ENCODE measurements at places on chromosomes 16 and 17.

DNA sequence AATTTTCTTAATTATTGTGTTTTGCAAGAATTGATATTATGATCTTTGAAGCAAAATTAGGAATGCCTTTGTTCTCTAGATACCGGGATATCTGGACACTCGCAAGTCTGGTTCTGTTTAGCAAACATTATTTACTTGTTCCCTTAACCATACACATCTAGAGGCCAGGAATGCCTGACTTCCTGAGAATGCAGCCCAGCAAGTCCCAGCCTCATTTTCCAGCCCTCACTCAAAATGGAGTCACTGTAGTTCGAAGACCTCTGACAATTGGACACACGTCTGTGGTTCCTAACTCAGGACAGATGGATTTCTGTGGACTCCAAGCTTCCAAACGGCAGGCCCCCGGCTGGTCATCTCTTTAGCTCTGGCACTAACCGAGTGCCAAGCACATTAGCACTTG is 355.4 kb upstream of the RBFOX1 start:
- no peak for DNase-seq

GRCh38 chr16:19085679-19086200 is 18.3 kb downstream of the COQ7 start:
- DNase-seq: no peak

DNA sequence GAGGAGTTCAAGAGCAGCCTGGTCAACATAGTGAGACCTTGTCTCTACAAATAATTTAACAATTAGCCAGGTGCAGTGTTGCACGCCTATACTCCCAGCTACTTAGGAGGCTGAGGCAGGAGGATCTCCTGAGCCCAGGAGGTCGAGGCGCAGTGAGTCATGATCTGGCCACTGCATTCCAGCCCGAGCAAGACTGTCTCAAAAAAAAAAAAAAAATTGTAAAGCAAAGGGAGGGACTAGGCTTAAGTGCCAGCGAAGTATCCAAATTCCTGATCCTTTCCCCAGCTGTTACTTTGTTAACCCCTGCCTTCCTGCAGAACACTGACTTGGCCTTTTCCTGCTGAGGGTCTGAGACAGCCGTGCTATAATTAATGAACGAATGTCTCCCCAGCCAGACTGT is 2.7 kb downstream of the GDPD3 start:
- DNase-seq: no peak

DNA sequence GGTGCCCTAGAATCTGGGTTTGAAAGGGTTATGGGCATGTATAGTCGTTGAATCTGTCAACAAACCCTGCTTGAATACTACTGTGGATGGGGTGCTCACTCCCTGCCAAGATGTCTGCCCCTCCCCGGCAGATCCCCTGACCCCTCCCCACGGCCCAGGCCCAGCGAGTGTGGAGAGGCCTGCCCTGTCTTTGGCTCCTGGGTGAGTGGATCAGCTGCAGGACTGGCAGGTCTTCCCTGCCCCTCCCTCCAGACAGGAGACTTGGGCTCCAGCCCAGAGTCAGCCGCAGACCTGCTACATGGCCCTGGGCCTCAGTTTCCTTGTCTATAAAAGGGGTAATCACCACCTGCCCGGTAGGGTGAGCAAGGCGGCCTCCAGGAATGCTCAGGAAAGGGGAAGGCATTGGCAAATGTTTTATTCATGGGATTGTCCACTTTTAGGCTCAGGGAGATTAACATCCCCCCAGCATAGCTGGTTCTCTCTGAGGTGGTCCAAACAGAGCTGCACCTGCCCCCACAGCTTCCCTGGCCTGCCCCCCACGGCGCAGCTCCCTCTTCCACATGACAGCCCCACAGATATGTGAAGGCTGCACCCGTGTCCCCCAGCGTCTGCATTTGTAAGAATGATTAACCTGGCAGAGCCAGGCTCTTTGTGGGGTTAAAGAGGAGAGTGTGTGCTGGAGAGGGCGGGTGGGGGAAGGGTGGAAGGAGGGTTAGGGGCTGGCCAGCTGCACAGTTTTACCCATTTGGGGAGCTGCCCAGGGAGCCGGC is 18.5 kb upstream of the SPNS2 start:
- no peak for DNase-seq

DNA sequence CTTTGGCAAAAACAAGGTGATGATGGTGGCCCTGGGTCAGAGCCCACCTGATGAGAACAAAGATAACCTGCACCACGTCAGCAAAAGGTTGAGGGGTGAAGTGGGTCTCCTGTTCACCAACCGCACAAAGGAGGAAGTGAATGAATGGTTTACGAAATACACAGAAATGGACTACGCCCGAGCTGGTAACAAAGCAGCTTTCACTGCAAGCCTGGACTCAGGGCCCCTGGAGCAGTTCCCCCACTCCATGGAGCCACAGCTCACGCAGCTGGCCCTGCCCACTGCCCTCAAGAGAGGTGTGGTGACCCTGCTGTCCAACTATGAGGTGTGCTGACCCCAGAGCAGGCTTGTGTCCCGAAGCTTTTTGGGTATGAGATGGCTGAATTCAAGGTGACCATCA is 29.7 kb upstream of the DLX4 start:
- no peak for DNase-seq

DNA sequence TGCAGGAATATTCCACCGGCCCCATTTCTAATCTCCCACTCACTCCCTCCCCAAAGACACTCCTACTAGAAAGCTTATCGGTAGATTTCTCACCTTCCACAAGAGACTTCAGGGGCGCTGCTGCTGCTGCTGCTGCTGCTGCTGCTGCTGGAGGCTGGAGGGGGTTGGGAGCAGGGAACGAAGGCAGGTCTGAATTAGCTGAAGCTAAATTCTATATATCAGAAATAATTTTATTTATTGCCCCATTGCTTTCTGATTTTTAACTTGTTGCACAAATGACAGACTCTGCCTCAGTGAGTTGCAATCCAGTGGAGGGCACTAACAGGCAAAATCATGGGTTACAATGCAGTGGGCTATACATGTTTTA is 25.8 kb upstream of the HLF start:
- DNase-seq: peak; percentile 17

GRCh38 chr17:40961591-40961990 is 5.2 kb downstream of the KRT39 start:
- DNase-seq: no peak

DNA sequence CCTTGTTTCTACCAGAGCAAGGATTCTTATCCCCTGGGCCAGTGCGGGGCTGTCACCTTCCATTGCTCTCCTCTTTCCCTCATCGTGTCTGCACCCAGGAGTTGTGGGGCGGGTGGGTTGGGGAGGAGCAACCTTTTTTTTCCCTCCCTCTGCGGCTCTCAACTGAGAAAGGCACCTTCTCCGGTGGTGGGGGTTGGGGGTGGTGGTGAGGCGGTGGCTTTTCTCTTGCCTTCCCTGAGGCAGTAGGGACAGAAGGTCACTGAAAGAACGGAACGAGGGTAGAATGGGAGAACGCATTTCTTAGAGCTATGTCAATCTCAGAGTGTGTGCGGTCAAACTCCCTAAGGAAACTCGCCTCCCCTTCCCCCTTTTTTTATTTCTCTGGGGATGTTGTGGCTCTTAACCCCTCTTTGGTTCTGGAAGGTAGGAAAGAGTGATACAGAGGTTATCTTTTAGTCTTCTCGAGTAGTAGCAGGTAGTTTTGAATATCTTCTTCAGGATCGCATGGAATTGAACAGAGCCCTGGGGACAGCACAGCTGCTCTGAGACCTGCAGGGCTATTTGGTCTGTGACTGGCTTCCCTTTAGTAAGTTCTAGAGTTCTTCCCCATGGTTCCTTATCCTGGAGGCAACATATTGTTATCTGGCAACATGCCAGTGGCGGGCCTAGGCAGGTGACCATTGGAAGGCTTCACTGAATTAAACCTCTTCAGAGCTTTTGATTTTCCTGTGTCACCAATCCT is 994 bp downstream of the CLTC start:
- DNase-seq: peak; percentile 67

DNA sequence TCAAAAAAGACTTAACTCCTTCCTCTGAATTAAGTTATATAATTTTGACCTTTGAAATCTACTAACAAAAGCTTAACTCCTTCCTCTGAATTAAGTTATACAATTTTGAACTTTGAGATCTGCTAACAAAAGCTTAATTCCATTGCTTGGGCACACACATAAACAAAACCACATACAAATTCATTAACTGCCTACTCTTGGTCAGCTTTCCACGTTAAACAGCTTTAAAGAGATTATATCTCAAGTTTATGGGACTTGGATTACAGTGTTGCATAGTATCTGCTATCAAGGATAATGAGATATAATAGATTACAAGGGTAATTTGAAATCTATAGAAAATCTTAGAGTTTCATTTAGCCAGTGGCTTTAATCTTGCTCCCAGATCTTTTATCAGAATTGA is 23.5 kb downstream of the COX10 start:
- no peak for DNase-seq

DNA sequence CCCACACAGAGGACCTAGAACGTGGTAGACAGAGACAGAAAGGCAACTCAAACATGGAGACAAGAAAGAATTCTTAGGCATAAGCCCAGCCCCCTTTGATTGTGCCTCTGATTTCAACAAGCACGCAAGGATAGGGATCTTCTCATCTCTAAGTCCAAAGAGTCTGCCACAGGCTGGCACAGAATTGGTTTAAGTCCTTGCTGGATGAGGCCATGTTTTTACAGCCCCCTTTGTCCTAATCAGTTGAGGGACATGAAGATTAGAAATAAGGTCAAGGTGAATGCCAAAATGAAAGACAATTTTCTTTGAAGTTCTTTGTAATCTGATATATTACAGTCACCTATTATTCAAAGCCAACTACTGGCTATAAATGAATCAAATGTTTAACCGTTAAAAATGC is 68.0 kb upstream of the ATP2A3 start:
- no peak for DNase-seq

DNA sequence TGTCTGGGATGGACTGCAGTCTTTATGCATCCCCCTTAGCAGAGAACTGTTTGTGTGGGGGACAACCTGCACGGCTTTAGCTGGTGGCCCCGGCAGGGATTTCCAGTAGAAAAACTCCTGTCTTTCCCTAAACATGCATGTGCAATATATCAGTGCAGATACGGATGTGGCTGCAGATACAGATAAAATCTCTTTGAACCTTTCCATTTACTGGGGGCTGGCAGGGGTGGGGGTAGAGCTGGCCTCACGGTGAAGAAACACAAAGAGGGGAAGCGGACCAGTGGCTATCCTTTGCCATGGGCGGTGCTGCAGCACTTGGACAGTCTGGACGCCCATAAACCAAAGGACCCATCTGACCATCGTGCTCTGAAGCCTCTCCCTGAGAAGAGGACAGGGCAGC is 201.3 kb downstream of the ZFHX3 start:
- no peak for DNase-seq

DNA sequence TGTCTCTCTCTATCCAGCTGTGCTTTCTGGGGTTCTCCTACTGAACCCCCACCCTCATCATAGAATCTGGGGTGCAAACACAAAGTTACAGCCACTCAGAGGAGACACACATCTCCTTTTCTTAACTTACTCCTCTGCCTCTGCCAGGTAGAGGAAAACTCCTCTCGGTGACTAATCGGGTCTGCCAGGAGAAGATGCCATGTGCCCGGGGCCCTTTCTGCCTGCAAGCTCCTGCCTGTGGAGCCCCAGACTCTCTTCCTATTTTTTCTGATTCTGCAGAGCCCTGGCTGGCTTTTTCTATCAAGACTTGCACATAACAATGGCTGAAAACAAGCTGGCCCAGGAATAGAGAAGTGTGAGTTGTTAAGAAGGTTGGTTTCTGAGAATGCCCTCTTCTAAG is 10.4 kb downstream of the SLC6A4 start:
- DNase-seq: no peak

- no peak for DNase-seq
Measured at GRCh38 chr16:185691-186090, 5.4 kb downstream of the HBQ1 start.

GRCh38 chr17:57391076-57391825 is 134.9 kb downstream of the MSI2 start:
- no peak for DNase-seq

DNA sequence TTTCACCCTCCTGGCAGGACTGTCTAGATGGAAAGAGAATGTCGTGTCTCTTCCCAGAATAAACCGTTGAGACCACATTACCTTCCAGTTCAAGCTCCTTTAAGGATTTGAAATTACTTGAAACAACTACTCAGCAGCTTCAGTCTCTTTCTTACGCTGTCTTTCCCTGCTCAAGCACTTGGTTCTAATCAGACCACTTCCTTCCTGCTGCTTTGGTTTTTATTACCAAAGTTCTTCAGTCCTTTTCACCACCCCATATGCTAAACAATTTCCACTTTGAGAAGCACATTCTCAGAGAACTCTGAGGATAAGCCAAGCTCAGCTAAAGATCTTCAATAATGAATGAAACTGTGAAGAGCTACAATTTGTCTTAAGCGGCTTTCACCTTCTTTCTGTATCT is 105.4 kb downstream of the STX8 start:
- peak; percentile 44 for DNase-seq

GRCh38 chr17:57135026-57135788 is 50.2 kb downstream of the AKAP1 start:
- no peak for DNase-seq

- no peak for DNase-seq
Measured at GRCh38 chr17:63833026-63833740, 5.7 kb upstream of the FTSJ3 start.

DNA sequence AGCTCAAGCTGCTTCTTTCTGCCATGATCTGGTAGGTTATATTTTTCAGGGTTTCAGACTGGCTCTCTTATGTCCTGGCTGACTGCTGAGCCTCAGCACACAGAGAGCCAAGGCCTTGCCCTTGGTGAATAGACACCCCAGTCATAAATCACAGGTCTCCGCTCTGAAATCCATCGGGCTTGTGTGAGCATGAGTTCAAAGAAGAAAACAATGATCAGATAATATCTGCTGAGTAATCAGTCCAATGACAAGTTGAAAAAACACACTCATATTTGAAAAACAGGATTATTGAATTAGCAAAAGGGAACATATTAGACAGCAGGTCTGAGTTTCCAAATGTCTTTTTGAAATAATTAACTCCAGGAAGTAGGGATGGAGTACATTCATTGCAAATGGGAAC is 51.1 kb upstream of the NDRG4 start:
- no peak for DNase-seq

- DNase-seq: no peak
Measured at GRCh38 chr17:42329025-42329976, 41.0 kb downstream of the STAT5A start.

DNA sequence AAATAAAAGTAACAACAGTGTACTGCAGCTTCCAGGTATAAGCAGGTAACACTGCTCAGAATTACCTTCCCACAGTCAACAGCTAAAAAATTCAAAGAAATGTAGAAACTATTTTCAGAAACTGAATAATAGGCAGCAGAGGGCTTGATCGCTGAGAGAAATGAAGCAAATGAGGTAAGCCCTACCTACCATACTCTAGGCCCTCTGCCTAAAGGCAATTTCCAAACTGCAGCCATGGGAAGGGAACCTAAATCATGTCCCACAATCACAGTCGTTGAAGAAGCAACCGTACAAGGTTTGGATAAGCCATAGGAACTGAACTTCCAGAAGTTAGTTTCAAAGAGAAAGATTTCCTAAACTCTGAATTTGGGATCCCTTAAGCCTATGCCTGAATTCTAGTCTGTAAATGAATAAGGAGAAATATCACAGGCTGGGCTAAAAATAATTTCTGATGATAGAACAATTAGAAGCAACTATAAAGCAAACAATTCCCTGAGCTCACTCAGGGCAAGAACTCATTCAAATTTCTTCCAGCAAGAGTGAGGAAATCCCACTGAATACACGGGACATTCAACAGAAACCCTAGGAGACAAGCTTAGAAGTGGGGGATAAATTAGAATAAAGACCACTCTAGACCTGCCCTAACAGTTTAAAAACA is 24.5 kb downstream of the NCOR1 start:
- DNase-seq: no peak

- DNase-seq: no peak
Measured at GRCh38 chr16:17571499-17572093, 100.8 kb upstream of the XYLT1 start.

- no peak for DNase-seq
Measured at GRCh38 chr16:78227855-78228254, 128.4 kb downstream of the WWOX start.
